ENCODE measurements at places on chromosomes 16 and 17. TPM values are rescaled to one million over a fixed set of nuclear protein-coding genes. Genes with fewer than 3 reads are reported as not detected.
A peak's percentile ranks its signal among the peaks of the same experiment; 100 is the strongest.

The DOC2A gene
- 1.0 TPM for total RNA-seq

GRCh38 chr16:54509456-54509855 is 222.9 kb upstream of the IRX3 start:
- no peak for DNase-seq

DNA sequence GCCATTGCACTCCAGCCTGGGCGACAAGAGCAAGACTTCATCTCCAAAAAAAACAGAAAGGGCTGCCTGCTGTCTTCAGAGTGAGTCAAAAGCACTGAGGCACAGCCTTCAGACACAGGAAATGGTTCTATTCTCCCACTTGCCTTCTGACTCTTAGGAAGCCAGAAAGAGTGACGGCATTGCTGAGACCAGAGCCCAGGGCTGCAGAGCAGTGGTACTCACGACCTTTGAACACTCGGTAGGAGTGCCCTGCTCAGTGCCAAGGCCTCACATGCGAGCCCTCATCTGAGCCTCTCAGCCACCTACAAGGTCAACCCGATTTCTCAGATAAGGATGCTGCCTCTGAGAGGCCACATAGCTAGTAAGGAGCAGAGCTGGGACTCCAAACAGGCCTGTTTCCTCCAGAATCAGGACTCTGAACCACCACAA is 3.5 kb upstream of the ITGAE start:
- DNase-seq: peak; percentile 56

GRCh38 chr17:48564188-48565021 is 13.7 kb downstream of the HOXB4 start:
- DNase-seq: no peak

GRCh38 chr16:85390511-85391174 is 222.5 kb upstream of the GSE1 start:
- DNase-seq: peak; percentile 98

- DNase-seq: peak; percentile 51
Observed at GRCh38 chr17:28570716-28571360, 486 bp downstream of the PIGS start.

DNA sequence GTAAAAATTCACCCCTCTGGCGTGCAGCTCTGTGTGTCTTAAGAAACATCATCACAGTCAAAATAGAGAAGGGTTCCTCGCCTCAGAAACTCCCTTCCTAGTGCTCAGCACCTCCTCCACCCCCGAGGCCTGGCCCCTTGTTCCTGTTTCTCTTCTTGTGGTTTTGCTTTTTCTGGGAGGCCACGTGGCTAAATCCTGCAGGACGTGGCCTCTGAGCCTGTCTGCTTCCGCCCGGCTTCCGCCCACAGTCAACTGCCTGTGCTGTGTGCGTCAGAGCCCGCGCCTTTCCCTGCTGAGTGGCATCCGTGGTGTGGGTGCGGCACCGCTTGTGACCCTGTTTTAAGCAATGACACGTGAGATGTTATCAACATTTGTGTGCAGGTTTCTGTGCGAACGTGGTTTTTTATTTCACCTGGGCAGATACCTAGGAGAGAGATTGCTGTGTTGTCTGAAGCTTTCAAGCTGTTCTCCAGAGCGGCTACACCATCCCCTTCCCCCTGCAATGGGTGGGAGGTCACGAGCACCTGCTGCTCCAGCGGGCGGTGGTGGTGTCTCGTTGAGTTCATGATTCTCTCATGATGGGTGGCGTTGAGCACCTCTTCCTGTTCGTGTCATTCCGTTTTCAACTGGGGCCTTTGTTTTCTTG is 21.7 kb downstream of the ACSF3 start:
- peak; percentile 48 for DNase-seq

The GALR2 gene
- total RNA-seq: not detected

The ZNF768 gene
- 28.0 TPM for total RNA-seq

The KRTAP2-2 gene
- total RNA-seq: not detected

DNA sequence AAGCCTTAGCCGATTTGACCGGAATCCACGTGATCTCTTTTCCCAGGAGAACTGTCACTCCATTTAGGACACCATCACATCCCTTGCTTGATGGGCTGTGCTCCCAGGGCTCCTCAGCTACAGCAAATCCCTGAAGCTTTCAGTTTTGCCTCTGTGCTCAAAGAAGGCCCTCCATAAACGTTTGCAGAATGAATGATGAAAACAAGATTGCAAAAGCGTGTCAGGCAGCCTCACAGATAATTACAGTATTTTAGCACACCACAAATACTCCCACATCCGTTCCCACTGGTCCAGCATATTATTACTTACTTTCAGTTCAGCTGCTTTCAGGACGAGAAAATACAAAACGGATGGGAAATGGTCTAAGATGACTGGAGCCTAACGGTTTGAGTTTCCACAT is 84.6 kb downstream of the USP31 start:
- no peak for DNase-seq

All from adrenal gland (tissue), 19 donors.